ENCODE measurements at places on chromosomes 3 and 15.

DNA sequence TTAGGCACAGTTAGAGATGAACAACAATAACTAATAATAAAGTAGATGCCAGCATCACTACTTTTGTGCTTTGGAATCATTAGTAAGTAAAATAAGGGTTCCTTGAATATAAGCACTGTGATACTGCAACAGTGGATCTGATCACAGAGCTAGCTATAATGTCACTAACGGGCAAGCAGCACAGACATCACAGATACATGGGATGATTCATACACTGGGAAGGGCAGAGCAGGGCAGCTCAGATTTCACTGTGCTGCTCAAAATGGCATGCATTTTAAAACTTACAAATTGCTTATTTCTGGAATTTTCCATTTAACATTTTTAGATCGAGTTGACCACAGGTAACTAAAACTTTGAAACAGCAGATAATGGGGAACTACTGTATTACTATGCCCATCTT, 476.6 kb downstream of the FHIT start:
- DNase-seq = no peak

- peak; percentile 71 for DNase-seq
Measured at GRCh38 chr3:193788189-193788991, 195.4 kb downstream of the OPA1 start.

DNA sequence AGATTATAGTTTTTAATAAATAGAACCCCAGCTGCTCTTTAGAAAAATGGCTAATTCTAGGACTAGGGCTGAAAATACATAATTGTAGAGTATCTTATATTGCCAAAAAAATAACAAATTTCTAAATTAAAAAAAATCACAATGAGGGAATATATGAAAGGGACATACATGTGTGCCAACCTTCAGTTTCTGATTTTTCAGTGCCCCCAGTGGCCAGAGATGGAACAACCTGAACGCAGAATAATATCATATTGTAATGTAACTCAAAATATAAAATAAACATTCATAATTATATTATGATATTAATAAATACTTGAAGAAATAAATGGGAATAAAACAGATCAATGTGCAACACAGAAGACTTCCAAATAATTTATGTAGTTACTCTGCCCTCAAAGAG, 460.5 kb downstream of the ZNF385D start:
- DNase-seq = no peak

GRCh38 chr15:90234096-90234988, at the start of gene GDPGP1:
Gene GDPGP1, plus strand, starts transcription at chr15:90234209. Its CDS starts 6,700 bp downstream, at chr15:90240909.
- no peak for DNase-seq

GRCh38 chr3:112871735-112872134, 25.1 kb upstream of the CD200R1L start:
- no peak for DNase-seq

- DNase-seq = no peak
Measured at GRCh38 chr15:61651267-61651666, 409.0 kb downstream of the VPS13C start.

DNA sequence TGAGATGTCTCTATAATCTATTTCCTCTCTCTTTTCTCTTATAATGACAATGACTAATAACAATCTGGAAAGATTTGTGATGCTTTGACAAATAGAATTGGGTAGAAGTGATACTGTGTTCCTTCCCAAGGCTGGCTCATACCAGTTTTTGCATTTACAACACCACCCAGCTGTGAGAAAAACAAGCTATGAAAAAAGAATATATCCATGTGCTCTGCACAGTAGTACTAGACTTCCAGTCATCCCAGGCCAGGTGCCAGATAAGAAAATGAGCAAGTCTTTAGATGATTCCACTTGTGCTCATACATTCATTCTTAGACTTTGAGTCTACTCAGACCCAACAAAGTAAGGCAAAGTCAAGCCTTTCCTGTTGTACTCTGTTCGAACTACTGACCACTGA, 350.2 kb upstream of the POU1F1 start:
- DNase-seq = no peak

DNA sequence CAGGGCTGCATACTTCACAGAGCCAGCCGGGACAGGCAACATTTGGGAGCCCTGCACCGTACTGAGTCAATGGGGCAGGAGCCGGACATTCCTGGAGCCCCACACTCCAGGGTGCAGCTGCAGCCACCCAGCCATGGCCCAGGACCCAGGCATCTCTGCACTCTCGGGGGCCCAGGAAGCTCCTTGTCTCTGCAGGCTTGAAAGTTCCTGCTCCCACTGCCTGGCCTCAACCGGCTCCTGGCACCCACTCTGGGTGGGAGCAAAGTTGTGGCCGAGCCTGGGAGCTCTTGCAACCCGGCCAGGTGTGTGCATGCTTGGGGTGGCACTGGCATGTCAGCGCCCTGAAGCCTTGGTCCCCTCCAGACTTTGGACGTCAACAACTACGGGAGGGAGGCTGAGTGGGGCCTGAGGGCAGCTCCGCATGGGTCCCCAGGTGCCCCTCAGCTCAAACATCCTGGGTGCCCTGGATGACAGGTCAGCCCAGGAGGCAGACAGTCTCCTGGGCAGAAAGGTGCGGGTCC, 833.5 kb upstream of the CADM2 start:
- no peak for DNase-seq

- DNase-seq = no peak
Measured at GRCh38 chr3:174197416-174197815, 661.7 kb upstream of the NAALADL2 start.

- DNase-seq = no peak
Measured at GRCh38 chr3:42266085-42266484, at the start of gene CCK. Gene CCK, minus strand, starts transcription at chr3:42266185. Its CDS starts 2,555 bp downstream, at chr3:42263630.

DNA sequence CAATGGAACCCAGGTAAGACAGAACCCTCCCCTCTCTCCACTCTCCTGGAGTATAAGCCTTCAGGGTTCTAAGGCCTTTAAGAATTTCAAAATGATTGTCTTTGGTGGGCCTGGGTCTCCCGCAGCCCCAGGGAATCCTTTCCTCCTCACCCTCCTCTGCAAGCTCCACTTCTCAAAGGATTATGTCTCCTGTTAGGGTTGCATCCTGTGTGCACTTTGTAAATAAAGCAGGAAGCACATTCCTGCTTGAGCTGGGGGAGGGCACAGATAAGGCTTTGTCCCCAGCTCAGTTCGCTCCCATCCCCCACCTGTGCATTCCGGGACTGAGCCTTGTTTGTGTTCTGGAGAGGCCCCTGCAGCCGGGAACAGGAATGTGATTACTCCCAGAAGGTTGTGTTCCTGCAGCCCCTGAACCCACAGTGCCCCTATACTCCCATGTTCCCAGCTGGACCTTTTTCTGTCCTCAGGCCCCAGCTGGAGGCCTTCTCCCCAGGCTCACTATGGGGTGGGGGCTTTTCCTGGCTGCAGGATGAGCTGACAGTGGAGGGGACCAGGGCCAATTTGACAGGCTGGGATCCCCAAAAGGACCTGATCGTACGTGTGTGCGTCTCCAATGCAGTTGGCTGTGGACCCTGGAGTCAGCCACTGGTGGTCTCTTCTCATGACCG, 9.5 kb downstream of the TYRO3 start:
- DNase-seq = no peak

DNA sequence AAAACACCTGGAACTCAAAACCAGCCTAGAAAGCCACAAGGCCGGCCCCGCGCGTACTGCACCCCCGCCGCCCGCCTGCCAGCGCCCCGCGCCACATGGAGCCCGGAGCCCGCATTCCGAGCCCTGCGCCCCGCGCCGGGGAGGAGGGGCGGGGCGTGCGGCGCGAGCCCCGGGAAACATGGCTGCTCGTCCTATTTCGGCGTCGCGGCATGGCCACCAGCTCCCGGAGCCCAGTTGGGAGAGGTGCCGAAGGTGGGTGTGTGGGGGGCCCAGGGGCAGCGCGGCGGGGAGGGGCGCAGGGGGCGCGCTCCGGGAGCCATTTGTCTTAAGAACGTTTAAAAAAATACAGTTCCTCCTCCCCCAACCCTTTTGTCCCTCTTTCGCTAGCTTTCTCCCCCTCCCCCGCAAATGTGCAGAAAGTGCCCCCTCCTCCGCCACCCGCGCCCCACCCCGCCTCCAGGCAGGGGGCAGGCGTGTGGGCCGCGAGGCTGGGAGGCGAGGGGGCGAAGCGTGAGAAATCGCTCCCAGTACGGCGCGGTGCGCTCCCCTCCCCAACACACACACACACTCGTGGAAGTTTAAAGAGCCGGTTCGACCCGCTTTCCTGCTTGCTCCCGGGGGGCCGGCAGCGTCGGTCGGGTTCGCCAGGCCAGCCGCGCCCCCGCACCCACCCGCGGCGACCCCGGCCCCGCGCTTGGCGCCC, 2.5 kb downstream of the ANP32A start:
- peak; percentile 55 for DNase-seq

DNA sequence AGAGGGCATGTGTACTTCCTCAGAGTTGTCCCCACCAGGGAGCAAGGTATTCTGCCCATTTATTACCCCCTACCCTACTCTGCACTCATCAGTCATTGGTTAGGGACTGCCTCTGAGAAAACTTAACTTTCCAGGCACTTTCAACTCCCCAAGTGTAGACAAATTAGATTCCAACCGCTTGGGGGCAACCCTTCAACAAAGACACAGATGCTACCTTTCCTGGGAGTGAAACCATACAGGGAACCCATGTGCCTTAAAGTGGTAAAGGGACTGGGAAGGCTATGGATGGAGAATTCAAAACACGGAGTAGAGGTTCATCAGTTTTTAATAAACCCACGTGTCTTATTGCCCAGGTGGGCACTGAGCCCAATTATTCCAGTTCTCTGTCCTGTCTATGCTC, 19.4 kb upstream of the UBE2E2 start:
- no peak for DNase-seq

GRCh38 chr3:190941694-190942260, 79.3 kb upstream of the GMNC start:
- no peak for DNase-seq

GRCh38 chr3:10354361-10355015, 33.6 kb upstream of the SEC13 start:
- no peak for DNase-seq

- DNase-seq = no peak
Measured at GRCh38 chr3:191963182-191963581, 502.2 kb downstream of the PYDC2 start.

GRCh38 chr3:190543671-190544070, 29.8 kb downstream of the IL1RAP start:
- no peak for DNase-seq

DNA sequence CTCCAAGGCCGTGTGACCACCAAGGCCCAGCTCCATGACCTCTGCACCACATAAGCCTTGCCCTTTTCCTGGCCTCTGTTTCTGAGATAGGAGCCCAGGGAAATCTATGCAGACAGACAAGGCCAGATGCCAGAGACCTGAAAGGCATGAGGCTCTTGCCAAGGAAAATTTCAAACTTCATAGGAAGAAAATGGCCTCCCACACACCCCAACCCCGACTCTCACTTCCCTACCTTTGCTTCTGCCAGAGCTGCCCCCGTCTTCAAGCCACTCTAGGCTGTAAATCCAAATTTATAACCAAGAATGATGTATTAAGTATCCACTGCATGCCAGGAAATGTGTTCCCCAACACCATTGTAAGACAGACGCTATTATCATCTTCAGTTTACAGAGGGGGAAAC, 65.5 kb upstream of the HRH1 start:
- DNase-seq = peak; percentile 36

GRCh38 chr3:40185029-40185695, 124.3 kb upstream of the EIF1B start:
- no peak for DNase-seq

- DNase-seq = no peak
Measured at GRCh38 chr3:41612853-41613252, 349.1 kb downstream of the ULK4 start.

DNA sequence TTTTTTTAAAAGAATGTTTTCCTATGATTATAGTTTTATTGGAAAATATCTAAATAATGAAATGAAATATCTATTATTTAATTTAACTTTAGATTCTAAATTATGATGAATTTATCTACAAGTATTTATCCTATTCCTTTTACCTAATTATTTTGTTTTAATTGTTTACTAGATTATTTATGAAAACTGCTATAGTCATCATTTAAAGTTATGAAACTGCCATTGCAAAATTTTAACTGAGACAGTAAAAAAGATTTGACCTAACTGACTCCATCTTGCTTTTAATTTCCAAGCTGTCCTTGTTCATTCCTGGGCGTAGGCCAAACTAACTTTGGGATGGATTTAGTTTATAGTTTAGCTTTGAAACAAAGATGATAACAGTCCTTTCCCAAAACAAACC, 25.9 kb upstream of the FAM3D start:
- no peak for DNase-seq

DNA sequence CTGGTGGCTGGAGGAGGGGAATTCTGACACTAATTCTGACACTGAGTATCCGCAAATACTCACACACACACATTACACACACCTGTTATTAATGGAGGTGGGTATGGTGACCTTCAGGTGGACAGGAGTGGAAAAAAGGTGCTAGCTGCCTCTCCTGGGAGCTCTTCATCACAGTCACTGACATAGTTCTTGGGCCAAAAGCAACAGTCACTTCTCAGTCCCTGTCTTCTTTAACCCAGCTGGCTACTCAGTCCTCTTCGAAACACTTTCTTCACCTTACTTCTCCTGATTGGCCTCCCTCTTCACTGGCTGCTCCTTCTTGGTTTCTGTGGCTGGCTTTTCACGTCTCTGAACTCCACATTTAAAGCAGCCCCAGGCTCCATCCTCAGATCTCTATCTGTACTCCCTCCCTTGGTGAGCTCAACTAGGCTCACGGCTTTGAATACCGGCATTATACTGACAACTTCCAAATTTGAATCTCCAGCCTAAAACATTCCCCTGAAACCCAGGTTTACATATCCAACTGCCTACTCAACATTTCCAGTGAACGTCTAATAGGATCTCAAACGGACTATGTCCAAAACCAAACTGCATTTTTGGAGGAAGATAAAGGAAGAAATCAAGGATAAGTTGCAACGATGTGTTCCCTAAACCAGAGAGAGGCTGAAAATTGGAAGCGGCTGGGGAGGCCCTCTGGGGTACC, 53.2 kb upstream of the HEG1 start:
- DNase-seq = no peak

DNA sequence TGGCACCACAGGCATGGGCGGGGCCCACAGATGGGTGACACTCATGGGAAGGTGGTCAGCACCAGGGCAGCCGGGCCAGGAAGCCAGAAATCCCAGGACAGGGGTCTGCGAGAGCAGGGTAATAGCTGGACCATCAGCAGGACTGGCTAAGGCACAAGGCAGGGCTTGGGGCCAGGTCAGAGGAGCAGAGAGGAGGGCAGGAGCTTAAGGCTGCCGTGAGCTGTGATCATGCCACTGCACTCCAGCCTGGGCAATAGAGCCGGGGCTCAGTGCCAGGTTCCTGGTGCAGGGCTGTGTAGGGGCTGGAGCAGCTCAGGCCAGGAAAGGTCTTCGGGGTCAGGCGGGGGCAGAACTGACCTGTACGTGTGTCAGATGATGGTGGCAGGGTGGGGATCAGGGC, 64.2 kb upstream of the LINGO1 start:
- no peak for DNase-seq
